ENCODE measurements at places on chromosomes 4 and X. TPM values are rescaled to one million over a fixed set of nuclear protein-coding genes. Genes with fewer than 3 reads are reported as not detected.
A peak's percentile ranks its signal among the peaks of the same experiment; 100 is the strongest.

Gene ADH1C
- not detected for total RNA-seq

Gene CXCL5
- not detected for total RNA-seq

DNA sequence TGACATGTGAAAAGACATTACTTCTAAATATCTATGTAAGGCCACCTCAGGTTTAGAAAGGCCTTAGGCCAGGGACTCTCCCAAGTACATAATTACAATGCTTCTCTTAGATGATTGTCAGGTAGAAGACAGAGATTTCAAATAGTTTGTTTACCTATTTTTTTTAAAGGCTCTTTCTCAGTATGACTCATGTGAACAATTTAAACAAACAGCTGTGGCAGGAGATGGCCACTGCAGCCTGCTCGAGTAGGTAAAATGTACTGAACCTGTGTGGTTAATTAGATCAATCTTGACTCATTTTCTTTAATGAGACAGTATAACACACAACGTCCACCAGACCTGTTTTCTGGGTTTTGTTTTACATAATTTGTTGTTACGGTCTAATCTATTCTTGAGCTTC is 50.2 kb downstream of the LEF1 start:
- DNase-seq: no peak

Gene LDB2
- total RNA-seq: not detected

GRCh38 chrX:44143061-44143602 is 169.9 kb upstream of the NDP start:
- no peak for DNase-seq

- DNase-seq: no peak
Observed at GRCh38 chr4:54574500-54574899, 83.3 kb upstream of the KIT start.

Gene PALLD
- total RNA-seq: 16.7 TPM

Gene MAGEA9B
- total RNA-seq: not detected

DNA sequence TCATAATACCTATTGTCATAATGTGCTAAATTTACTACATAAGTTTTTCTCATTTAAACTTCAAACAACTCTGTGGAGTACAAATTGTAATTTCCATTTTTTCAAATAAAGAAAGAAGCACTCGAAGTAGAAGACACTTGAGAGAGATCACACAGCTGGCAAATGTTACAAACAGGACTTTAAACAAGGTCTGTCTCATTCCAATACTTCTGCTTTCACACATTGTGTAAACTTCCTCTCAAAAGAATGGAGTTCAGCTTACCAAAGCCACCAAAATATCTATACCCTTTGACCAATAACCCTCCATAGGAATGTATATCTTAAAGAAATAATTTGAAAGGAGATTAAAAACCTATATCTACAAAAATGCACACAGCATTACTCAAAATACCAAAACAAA is 88.3 kb downstream of the OPHN1 start:
- DNase-seq: no peak

GRCh38 chr4:85955620-85956292 is 404.1 kb downstream of the MAPK10 start:
- DNase-seq: no peak

- DNase-seq: no peak
Observed at GRCh38 chr4:69583543-69583942, 55.9 kb downstream of the UGT2A2 start.

DNA sequence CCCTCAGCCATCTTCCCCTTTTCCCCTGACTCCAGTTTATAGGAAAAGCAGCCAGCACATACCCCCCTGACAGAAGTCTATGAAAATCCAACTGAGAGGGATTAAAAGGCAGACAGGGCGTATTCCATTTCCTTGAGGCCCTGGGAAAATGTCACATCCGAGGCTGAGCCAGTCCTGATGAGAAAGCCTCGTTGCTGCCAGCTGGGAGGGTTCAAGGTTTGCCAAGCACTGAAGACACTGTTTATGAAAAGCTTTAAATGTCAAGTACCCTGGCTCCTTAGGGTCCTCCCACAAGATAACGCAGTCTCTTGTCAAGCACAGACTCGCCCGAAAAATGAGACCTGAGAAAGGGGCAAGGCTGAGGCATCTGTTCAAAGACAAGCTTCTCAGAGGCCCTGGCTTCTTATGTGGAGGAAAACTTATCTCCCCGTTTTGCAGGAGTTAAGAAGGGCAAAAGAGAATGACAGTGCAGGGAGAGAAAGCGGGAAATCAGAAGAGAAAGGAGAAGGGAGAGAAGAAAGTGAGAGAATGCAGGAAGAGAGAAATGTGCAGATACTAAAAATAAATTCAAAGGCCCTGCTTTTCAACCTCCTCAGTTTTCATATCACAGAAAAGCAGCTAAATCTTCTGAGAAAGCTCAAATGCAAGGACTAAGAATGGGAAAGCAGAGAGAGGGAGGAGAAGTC is 44.7 kb downstream of the SCD5 start:
- DNase-seq: no peak

GRCh38 chr4:154868414-154869194 is 87.5 kb downstream of the RBM46 start:
- no peak for DNase-seq

DNA sequence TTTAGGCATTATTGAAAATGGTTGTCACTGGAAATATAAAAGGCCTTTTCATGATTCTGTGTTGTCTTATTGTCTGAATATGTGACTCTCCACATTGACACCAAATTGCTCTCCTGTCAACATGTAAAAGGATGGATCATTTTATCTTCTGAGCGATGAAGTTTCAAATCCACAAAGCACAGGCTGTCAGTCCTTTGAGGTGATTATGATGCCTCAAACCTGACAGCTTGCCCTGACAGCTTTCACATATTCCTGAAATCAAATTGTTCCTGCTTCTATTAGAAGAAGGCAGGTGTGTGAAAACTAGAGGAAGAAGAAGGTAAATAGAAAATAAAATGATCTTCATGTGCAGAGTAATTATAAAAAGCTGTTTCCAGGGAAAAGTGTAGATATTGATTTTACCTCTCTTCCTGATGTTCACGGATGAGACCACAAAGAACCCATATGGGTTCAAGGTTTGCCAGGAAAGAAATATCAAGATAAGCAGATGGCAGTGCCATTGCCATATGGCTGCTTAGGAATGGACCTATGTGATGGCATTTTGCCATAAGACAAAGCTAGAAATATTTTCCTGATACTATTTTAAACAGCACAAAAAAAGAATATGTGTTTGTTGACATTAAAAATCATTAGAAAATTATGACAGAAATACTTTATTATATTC is 1006.3 kb upstream of the AGA start:
- no peak for DNase-seq

DNA sequence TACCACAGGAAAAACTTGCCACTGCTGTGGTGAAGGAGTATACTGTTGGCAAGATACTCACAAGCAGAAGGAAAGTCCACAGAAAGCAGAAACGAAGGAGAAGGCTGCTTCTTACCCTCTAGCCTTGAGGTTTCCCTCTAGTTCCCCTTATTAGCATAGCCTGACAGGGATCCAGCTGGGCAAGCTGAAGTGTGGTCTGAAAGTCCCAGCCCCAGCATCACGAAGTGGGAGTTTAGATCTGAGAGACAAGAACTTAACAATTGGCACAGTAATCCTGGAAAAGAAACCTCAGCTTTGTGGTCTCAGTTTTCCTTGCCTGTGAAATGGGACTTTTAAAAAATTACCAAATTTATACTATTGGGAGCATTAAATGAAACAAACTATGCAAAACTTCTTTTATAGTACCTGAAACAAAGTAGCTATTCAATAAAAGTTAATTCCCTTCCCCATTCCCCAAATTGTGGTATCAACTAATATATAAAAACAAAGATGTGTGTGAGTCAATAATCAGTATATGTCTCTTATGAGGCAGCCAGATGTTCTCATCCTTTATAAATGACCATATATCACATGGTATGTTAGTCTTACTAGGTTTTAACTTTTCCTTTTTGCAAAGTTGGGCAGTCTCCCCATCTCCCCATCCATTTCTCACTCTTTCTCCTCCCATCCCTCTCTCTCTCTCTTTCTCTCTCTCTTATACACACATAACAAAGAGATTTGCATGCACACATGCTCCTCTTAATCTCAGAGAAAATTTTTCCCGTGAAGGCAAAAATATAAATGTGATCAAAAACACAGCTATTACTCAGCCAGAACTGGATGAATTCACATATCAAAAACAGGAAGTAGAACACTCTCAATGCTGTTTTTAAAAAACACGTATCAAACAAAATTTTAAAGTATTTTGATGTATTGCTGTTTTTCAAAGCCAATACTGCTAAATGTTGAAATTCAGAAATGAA is 57.8 kb downstream of the SCFD2 start:
- no peak for DNase-seq

- DNase-seq: no peak
Observed at GRCh38 chr4:47747211-47747610, 90.7 kb downstream of the CORIN start.

DNA sequence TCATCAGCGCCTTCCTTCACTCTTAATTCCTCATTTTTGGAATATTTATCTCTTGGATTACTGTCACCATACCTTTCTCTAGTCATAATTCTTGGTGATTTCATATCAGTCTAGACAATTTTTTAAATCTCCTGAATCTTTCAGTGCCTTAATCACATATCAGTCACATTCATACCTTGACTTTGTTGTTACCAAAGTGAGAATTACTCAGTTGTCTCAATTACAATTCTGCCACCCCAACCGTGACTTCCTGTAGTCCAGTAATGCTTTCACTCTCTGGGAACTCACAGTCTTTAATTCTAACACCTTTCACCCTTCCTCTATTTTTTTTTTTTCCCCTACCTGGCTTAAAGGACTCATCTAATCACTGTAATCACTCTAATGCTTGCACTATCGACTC is 1275.3 kb upstream of the TENM3 start:
- DNase-seq: no peak

GRCh38 chr4:128757712-128758111 is 51.8 kb upstream of the JADE1 start:
- no peak for DNase-seq

DNA sequence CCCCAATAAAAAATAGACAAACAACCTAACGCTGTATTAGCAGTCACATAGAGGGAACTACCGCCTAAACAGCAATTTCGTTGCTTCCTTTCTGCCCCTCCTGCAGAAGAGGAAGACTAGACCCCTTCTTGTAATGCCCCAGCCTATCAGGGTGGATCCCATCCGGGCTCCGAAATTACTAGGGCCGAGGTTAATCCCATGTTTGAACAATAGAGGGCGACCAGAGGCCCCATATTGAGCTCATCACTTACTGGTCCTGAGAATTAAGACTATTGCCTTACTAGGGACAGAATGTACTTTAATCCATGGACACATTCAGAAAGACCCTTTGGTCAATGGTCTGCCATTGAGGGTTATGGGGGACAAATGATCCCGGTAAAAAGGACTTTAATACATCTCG is 11.8 kb upstream of the ZNF630 start:
- peak; percentile 48 for DNase-seq

DNA sequence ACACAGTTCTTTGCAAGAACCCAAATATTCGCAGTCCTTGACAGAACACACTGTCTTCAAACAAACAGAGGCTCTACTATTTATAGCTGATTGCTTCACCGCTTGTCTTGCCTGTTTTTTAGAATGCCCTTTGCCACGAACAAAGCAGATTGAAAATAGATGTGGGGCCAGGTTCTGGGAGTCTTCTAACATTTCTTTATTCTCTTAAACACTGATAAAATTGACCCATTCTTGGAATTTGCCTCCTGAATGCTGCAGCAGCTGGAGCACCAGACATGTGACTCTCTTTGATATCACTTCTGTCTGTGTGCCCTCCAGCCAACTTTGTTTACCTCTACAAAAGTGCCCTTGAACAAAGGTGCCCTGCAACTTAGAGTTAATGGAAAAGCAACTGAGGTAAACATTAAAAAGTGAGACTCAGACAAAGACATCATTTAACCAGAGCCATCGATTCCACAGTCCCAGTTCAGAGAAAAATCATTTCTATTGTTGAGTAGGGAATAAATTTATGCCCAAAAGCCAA is 64.2 kb upstream of the SPP1 start:
- DNase-seq: no peak

Gene FAT1
- 0.36 TPM for total RNA-seq

- no peak for DNase-seq
Observed at GRCh38 chrX:10231461-10231860, 74.7 kb downstream of the CLCN4 start.

Gene RAB9B
- total RNA-seq: 0.96 TPM

Gene BEX2
- total RNA-seq: 45.6 TPM

Gene CSAG1
- total RNA-seq: not detected

DNA sequence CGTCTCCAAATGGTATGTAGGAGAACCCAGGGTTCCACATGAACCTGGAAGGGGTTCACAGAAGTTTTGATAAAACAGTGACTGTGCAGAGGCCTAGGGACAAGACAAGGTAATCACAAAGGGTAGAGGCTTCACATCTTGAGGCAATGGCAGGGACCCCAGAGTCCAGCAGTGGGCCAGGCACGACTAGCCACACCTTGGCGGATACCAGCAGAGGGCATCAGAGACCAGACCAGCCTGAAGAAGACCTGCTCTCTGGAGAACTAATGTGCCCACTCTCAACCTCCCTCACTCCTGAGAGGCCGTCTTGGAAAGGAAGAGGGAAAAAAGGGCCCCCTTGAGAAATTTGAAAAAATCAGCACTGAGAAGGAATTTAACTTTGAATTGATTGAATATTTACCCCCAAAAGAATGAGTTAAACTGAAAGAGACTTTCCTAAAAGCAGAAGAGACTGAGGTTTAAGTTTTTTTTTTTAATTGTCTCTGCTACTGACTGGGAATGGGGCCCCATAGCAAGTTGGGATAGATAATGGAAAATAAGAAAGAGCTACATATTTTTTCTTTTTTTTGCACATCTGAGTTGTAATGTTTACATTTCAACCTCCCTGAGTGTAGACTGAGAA is 243.8 kb upstream of the JADE1 start:
- peak; percentile 36 for DNase-seq

Gene IQSEC2
- total RNA-seq: 1.3 TPM

Gene TRIML2
- not detected for total RNA-seq

- DNase-seq: no peak
Observed at GRCh38 chrX:133939655-133940302, 45.6 kb downstream of the GPC3 start.

Gene SPP1
- not detected for total RNA-seq

- no peak for DNase-seq
Observed at GRCh38 chr4:38570647-38571276, 93.2 kb upstream of the KLF3 start.

DNA sequence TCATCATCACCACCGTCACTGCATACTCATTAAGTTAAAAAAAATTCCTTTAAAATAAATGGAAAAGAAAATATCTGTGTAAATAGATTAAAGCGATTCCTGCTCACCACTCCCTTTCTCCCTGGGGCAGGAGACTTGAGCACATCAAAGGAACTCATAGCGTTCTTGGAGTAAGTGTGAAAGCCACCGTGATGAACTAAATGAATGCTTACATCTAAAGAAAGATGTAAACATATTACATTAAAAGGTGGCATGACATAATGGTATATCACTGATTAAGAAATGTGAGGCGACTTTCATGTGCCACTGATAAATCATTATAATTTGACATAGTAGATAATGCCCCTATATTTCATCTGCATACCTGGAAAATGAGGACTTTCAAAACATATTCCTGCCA is 92.0 kb downstream of the SNCA start:
- DNase-seq: no peak

DNA sequence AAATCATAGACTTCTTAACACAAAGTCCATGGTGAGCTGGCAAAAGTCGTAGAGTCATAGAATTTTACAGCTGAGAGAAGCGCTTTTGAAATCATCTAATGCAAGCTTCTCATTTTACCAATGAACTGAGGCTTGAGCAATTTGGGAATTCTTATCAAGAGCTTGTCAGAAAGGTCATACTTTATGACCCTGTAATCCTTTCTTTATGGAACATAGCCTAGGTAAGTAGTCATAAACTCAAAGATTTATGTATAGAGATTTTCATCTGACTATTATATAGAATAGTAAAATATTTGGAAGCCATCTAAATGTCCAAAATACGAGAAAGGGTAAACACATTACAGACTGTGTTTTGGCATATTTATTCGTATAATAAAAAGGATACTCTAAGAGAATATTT is 563.5 kb downstream of the PCDH7 start:
- DNase-seq: no peak

Data from activated T-cell treated with anti-CD3 and anti-CD28 coated beads, Interleukin-2, amount 50 U/mL, for 72 hours (primary cell).